ENCODE measurements at places on chromosomes 1 and 21.

DNA sequence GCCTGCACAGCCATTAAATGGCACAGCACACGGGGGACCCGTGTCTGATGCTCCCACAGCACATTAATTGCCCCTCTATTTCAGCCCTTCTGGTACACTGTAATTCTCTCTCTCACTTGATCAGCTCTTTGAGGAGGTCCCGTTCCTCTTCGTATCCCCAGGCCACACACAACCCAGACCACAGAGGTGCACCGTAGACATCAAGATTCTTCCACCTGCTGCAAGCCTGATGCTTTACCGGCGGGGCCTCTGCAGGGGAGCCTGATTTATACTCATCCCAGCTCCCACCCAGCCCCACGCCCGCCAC, 759 bp downstream of the SMYD3 start:
- no peak for DNase-seq

DNA sequence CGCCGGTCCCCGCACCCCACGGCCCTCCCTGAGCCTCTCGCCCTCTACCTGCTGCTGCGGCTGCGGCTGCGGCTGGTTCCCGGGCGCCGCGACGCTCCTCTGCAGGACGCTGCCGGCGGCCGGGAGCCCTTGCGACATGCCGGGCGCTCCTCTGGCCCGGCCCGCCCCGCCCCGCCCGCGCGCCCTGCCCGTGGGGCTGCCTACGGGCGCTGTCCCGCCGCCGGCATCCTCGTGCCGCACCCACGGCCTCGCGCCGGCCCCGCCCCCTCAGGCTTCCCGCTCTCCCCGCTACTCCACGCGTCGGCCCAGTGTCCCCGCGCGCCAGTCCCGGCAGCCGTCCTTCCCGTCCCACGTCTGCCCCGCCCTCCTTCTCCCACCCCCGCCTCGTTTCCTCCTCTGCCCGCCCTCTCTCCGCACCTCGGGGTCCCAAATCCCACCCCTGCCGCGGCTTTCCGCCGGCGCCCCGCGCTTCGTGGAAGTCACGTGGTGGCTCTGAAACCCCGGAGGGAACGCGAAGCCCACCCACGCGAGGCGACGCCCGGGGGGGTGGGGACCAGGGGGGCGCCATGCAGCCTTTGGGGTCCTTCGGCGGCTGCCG, at the start of gene BATF3:
Gene BATF3, minus strand, starts transcription at position 216 of the 598 bp plus-strand sequence. Its CDS starts 78 bp downstream, at position 138.
- DNase-seq, result no peak

GRCh38 chr1:200780545-200781369, 42.1 kb downstream of the CAMSAP2 start:
- no peak for DNase-seq

DNA sequence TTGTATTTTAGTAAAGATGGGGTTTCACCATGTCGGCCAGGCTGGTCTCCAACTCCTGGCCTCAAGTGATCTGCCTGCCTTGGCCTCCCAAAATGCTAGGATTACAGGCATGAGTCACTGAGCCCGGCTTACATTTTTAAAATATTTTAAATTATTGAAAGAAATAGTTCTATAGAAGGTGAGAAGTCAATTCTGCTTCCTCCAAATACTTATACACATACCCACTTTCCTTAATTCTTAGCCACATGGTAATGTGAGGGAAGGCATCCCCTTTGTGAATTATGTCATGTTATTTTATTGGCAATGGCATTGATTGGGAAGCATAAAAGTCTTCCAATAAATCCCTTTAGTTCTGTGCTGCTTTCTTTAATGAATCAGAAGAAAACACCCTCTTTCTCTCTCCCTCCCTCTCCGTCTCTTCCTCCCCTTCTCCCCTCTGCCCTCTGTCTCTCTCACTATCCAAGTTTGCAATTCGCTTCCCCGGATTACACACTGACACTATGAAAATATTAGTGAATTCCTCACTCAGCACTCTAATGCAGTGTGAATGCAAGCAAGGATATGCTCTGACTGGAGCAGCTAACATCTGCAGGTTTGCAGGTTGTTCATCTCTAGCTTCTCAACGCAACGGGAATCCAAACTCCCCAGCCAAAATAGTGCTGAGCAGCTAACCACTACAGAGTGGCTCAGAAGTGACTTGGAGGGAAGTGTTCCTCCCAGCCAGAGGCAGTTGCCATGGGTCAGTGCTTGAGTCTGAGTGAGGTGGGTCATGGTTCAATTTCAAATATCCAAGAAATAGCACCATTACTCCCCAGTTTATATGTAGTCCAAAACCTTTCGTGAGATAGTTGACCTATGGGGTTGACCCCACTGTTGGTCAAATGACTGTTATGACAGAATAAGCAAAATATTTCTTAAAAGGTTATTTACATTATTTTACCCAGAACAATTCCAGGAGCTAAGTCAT, 77.8 kb upstream of the CD55 start:
- DNase-seq, result no peak

DNA sequence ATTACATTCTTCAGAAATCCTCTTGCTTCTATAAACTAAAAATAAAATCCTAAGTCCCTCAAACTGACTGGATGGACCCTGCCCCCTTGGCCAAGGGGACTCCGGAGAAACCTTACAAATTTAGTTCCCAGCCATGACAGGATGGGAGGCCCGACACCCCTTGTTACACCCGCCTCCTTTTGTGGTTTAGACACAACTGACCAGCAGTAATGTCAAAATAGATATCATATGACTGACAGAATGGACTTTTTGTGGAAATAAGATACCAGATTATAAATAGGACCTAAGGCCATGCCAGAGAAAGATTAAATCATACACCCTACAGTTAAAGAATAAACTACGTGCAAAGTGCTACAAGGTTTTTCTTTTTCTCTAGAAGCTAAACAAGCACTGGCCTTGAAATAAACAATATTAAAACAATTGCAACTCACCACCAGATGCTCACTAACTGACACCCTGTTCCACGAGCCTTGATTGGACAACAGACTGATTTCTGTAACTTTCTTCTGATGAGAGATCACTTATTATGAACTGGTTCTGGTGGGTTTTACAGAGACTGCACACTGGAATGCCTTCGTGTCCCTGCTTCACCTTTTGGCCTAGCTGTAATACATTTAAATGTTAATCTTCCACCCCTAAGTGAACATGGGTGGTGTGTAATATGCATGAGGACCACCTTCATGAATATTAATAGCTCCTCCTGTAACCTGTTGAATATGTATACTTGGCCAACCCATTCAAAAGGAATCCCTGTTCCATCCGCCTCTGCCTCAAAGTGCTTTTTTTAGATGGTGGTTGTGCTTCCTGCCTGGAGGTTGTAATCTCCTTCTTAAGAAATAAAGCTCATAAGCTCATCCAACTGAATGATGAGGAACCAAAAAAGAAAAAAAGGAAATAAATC, 99.6 kb downstream of the ODF2L start:
- no peak for DNase-seq

DNA sequence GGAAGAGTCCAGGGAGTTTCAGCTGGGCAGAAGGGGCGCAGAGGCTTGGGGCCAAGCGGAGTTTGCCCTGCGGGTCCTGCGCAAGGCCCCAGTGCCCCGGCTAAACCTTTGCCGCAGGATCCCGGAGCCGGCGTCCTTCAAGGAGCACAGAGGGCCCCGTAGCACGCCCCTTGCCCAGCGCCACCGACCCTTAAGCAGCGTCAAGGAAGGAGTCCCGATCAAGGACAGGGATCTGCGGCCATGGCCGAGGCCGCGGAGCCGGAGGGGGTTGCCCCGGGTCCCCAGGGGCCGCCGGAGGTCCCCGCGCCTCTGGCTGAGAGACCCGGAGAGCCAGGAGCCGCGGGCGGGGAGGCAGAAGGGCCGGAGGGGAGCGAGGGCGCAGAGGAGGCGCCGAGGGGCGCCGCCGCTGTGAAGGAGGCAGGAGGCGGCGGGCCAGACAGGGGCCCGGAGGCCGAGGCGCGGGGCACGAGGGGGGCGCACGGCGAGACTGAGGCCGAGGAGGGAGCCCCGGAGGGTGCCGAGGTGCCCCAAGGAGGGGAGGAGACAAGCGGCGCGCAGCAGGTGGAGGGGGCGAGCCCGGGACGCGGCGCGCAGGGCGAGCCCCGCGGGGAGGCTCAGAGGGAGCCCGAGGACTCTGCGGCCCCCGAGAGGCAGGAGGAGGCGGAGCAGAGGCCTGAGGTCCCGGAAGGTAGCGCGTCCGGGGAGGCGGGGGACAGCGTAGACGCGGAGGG, 520 bp downstream of the CLIC6 start:
- DNase-seq, result no peak

DNA sequence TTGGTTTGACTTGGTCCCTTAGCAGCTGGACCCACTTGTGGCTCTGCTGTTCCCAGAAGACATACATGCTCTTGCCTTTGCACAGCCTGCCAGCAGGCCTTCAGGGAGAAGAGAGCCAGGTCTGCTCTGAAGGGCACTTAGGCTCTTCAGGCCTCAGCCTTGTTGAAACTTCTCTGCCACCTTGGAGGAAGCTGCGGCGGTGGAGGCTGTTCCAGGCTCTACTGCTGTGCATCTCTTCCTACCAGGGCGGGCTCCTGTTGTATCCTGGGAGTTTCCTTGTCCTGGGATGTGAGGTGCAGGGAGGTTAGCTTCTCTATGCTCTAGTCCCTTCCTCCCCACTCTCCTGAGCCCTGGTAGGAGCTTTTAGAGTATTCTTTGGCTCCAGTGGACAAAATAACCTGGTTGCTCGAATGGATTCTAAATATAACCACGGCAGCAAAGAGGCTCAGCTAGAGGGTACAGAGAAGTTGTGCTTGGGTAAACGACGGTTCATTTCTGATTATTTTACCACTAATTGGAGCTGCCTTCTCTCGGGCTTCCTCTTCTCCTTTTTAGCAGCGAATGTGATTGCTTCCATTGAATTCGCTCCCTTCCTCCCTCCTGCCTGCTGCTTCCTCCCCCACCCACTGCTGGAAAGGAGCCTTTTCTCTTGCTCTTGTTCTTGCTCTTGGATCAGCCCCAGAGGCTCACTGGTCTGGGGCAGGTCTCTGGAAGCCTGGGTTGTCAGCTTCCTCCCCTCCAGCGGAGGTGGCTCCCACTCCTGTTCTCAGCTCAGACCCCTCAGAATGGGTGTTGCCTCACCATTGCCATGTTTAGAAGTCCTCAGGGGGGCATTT, 126.6 kb upstream of the CACNA1E start:
- no peak for DNase-seq

DNA sequence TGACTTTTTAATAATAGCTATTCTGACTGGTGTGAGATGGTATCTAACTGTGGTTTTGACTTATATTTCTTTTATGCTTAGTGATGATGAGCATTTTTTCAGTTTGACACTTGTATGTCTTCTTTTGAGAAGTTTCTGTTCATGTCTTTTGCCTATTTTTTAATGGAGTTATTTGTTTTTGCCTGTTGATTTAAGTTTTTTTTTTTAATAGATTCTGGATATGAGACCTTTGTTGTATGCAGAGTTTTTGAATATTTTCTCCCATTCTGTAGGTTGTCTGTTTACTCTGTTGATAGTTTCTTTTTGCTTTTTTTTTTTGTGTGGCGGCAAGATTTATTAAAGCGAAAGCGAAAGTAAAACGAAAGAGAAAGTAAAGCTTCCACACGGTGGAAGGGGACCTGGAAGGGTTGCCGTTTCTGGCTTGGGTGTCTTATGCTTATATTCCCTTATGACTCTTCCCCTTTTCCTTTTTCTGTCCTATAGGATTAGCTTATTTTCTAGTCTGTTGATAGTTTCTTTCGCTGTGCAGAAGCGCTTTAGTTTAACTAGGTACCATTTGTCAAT, 67.6 kb downstream of the TBX19 start:
- no peak for DNase-seq

GRCh38 chr1:33876970-33877650, 13.2 kb downstream of the HMGB4 start:
- DNase-seq, result no peak

Measured in NCI-H2081 (cell line).